Vagina (tissue), 2 donors: ENCODE measurements at places on chromosomes 6 and 20. TPM values are rescaled to one million over a fixed set of nuclear protein-coding genes. Genes with fewer than 3 reads are reported as not detected.
A peak's percentile ranks its signal among the peaks of the same experiment; 100 is the strongest.

- DNase-seq = no peak
These were observed 6.6 kb downstream of the ECI2 start for GRCh38 chr6:4128748-4129147.

- no peak for DNase-seq
These were observed 72.0 kb downstream of the GMDS start for GRCh38 chr6:2173203-2173961.

DNA sequence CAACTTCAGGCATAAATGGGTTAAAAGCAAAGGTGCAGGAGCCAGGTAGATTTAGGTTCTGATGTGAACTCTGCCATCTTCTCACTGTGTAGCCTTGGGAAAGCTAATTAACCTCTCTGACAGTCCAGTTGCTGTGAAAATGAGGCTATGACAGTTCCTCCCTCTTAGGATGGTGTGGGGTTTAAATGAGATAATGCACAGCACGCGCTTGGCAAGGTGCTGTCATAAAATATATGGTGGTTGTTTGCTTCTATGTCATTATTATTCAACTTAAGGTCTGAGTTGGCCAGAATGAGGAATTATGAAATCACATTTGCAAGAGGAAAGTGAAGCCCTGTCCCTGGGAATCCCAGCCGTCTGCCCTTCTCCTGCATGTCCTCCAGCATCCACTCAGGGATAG, 15.5 kb upstream of the BCAS1 start:
- no peak for DNase-seq

DNA sequence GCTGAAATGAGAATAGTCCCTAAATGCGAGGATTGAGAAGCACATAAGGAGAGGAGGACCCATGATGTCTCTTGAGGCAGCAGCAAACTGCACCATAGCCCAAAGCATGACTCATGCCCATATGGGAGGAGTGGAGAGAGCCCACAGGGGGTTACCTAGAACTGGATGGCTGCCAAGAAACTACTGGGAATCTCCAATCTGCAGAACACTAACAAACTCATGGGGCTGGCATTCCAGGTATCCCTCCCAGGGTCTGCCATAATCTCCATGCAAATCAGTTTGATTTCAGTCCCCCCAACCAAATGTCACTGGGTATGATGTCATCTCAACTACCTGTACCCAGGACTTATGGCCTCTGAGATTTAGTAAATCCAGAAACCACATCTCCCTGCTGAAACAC, 410.5 kb downstream of the PTPRT start:
- no peak for DNase-seq

- DNase-seq = no peak
These were observed 107.7 kb upstream of the RALGAPA2 start for GRCh38 chr20:20820104-20820503.

DNA sequence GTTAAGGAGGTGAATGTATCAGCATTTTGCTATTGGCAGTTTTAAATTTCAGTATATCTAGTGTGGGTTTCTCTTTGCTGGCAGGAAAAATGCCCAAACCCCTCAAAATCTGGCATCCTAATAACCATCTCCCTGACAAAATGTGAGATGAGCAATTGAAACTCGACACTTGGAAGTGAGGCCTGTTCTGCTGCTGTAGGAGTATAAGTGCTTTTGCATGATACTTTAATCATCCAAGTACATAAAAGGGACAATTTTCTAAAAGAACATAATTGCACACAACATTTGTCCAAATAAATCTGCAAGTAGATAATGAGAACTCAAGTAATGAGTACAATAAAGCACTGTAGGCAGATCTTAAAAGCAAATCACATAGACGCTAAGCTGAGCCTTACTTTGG, 36.5 kb downstream of the LAMP5 start:
- DNase-seq = no peak

DNA sequence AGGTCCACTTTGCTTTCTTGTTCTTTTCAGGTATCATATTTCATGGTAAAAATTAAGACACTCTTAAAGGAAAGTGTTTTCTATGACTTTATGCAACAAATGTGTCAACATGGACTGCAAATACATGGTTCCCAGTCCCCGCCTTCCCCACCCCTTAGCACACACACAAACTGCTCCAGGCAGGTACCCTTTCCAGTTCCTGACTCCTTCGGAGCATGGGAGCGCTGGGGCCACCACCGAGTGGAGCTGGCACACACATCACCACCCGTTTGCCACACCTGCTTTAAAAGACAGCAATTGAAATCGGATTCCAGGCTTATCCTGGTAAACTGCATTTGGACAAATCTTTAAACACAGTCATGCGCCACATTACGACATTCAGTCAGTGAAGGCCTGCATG, 22.2 kb downstream of the RNASET2 start:
- peak; percentile 58 for DNase-seq

DNA sequence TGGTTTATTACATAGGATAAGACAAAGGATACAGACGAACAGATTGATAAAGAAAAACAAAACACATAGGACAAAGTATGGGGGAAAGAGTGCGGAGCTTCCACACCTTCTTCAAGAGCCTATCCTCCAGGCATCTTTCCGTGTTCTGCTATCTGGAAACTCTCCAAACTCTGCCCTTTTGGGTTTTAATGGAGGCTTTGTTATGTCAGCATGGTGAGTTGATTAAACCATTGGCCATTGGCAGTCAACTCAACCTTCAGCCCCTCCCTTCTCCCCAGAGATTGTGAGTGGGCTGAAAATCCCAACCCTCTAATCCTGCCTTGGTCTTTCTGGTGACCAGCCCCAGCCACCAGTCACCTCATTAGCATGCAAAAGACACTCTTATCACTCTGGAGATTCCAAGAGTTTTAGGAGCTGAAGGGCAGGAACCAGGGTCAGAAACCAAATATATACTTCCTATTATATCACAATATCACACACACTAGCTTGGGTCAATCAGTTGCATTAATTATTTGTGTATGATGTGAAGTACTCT, 23.8 kb downstream of the HLA-DOB start:
- no peak for DNase-seq

DNA sequence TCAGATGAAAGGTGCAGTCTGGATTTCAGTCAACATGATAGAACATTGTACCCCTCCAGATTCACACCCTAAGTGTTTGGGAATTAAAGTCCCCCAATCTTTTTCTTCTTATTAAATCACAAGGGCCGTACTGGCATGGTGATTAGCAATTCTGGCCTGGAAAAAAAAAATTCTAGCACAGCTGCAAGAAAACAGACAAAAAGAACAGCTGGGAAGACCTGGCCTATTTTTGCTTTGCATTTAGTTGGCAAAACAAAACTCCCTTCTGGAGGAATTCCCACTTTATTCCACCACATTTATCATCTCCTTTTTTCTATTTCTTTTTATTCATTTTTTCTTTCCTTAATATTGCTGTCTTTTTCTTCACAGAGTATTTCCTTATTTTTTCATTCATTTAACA, 39.8 kb upstream of the AKAP12 start:
- DNase-seq = no peak

DNA sequence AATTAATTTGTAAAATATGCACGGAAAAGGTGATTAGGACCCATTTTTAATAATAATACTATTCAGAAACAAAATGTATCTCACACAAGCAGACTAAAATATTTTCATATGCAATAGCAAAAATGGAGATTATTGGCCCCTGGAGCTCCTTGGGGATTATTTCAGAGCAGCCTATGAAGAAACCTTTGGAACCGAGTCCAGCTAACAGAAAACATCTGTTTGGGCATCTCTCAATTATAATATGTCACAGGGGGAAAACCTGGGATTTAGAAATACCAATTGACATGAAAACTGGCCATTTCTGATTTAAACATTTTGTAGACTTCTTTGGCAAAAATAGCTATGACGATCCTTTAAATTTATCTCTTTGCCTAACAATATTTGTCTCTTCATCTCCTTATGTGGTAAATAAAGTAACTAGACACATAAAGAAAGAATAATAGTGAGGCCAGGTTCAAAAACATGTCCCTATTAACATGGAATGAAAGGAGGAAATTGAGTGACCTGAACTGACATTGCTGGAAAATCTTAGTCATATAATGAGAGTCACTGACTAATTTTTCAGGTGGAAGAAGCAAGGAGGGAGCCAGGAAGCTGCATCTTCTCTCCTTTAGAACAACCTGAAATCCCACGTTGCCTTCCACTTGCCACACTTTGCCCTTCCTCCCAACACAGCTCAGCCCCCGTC, 199.0 kb downstream of the SOD2 start:
- DNase-seq = no peak

DNA sequence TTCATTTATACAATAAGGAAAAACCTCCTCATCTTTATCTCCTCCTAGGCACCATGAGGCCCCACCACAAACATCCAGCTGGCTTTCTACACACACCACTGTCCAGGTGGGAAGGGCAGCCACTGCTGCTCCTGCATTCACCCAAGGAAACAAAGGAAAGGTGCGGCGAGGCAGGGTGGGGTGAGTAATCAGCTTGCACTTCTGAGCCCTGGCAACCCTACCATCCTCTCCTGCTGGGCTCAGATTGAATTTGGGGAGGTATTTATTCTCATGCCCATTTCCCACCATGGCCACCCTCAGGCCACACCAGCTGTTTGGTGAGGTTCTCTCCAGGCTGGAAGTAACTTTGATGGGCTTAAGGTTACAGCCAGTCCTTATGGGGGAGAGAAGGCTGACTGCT, 31.2 kb upstream of the SPDEF start:
- no peak for DNase-seq

DNA sequence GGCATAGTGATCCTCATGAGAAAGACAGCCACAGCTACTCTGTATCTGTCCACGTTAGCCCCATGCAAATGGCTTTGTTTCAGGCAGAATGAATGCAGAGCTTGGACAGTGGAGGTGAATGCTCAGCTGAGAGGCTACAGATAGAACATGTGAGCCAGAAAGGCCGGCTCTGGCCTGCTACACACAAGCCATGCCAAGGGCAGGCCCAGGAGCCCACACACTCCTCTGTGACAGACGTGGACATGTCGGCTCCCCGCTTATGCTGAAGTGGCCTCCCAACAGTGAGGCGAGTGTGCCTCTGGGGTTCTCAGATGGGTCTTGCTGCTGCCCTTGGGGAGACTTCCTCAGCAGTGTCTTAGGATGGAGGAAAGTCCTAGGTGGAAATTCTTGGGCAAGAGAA, 159.6 kb downstream of the SYNDIG1 start:
- DNase-seq = no peak

DNA sequence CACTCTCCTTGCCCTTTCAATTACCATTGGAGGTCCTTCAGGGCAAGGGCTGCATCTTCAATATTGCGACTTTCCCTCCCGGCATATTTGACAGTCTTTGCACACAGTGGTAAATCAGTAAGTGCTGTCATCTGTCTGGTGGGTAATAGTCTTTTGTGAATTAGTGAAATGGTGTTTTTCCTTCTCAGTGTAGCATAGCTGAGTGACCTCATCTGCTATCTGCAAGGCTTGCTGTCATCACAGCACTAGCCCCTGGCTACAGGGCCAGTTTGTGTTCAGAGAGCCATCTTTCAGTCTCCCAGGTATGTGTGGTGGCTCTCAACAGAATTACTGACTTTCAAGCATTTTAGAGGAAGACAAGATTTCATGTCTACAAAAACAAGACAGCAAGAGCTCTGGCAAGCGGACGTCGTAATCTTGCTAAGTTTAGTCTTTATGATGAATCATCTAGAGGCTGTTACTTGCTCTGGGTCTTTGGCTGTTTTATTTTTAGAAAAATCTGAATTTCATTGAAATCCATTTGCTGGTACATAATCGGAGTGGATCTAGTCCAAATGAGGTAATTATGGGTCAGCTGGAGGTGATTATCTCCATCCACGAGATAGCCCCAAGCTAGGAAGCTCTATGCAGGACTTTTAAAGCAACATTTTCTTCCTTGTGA, 528.9 kb downstream of the EPM2A start:
- DNase-seq = no peak

DNA sequence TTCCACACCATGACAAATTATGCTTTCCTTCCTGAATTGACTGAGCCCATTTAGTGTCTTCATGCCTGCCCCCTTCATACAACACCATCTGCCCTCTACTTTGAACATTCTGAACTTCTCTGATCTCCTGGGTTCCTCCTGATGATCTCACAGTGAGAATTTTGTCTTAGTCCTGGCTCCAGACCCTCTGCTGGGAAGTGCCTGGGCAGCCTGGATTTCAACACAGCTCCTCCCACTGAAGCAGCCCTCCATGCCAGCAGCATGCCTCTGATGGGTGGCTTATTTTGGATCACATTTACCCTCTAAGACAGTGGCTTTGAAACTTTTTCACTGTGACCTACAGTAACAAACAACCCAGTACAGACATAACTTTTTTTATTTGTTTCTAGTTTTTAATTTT, 41.5 kb downstream of the DSE start:
- no peak for DNase-seq

DNA sequence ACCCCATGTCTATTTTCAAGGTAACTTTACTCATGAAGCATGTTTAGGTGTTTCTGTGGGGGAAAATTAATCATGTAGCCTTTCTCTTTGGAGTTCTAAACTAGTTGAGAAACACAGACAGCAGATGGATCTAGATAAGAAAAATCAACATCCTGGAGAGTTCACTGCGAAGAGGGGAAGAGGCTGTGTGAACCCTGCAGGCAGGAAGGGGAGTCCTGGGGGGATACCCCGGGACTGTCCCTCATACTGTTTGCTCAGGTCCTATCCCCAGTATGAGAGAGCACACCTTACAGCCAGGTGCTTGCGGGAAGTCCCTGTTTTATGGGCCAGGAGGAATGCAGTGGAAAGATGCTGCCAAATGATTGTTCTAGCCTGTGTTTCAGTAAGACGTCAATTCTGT, 32.7 kb downstream of the CHMP4B start:
- no peak for DNase-seq

DNA sequence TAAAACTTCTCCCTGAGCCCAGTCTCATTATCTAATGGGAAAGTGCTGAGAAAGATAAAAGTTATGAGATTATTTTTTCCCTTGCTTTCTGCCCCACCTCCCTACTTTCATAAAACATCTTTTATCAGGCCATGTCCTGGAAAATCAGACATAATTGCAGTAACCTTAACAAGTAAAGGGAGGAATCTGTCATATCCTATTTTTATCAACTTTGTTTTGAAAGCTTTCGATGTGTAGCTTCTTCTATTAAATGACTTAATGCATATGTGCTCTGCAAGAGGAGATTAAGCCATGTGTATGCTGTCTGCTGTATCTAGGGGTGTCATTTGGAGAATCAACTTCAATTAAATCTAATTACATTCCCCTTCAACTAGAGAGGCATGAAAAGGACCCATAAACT, 408.9 kb downstream of the CBLN4 start:
- DNase-seq = no peak

- no peak for DNase-seq
These were observed 33.9 kb upstream of the TNFRSF21 start for GRCh38 chr6:47343600-47343999.

GRCh38 chr6:56484669-56485068, 158.0 kb downstream of the DST start:
- DNase-seq = no peak

- no peak for DNase-seq
These were observed 448.0 kb downstream of the EYS start for GRCh38 chr6:65259059-65259458.

The THBD gene
- total RNA-seq = 76.9 TPM

The TCFL5 gene
- total RNA-seq = 11.5 TPM

The GABRR1 gene
- total RNA-seq = not detected

The SMLR1 gene
- total RNA-seq = not detected

The MACROD2 gene
- total RNA-seq = 12.5 TPM
